Upper lobe of left lung (tissue), 6 donors: ENCODE measurements at places on chromosomes 12 and 14. TPM values are rescaled to one million over a fixed set of nuclear protein-coding genes. Genes with fewer than 3 reads are reported as not detected.

DNA sequence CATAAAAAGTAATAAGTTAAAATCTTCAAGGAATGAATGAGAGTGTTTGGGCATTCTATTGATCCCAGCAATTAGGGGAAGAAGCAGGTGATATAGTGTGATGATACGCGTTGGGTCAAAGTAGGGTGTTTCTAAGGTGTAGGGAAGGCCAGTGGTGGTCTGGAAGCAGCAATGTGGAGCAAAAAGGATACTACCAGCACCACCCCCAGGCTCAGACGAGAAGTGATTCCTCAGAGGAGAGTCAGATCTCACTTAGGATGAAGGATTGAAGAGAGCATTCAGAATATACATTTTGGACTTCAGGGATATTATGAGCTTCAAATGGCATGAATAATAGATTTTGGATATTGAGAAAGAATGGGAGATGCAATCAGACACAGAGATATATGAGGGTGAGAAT lies 497.6 kb downstream of the RMST start:
- H3K27ac ChIP-seq: no peak overlapping the region
- no peaks in the 10 kb centered on the region for H3K4me1 ChIP-seq
- H3K27me3 ChIP-seq: no peaks in the 10 kb centered on the region
- no peak for DNase-seq
- no peak overlapping the region for H3K4me3 ChIP-seq

DNA sequence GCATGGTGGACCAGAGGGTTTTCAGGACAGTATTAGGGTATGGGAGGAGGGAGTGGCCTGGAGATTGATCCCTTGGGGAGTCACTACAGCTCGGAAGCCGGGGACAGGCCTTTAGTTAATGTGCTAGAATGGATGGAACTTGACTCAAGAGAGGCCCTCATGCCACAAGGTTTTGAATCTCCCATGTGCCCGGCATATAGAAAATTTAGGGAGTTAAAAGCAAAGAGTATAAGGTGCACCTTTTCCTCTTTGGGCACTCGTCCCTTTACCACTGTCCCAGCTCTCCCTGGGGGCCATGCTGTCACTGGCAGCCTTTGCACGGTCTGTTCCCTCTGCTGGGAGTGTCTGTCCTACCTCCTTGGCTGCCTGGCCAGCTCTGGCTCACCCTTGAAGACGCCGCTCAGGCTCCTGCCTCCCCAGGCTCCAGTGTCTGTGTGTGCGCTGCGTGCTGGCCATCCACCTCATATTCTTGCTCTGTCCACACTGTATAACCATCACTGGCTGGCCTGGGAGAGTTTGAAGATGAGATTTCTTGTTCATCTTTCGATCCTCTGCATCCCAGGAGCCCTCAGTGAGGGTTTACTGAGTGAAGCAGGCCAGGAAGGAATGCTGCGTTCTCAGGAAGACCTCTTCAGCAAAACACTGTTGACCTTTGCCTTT lies 161.3 kb downstream of the ZFP36L1 start:
- peaks cover 36% of the 10 kb centered on the region for H3K4me1 ChIP-seq
- no peak for DNase-seq
- no peaks in the 10 kb centered on the region for H3K36me3 ChIP-seq
- H3K27me3 ChIP-seq: no peaks in the 10 kb centered on the region
- H3K4me3 ChIP-seq: no peak overlapping the region

- no peak for DNase-seq
- no peaks in the 10 kb centered on the region for H3K27me3 ChIP-seq
- no peak overlapping the region for H3K4me3 ChIP-seq
- peaks cover 6% of the 10 kb centered on the region for H3K36me3 ChIP-seq
- no peaks in the 10 kb centered on the region for H3K4me1 ChIP-seq
Measured at GRCh38 chr14:100474196-100474595, 113.0 kb downstream of the BEGAIN start.

DNA sequence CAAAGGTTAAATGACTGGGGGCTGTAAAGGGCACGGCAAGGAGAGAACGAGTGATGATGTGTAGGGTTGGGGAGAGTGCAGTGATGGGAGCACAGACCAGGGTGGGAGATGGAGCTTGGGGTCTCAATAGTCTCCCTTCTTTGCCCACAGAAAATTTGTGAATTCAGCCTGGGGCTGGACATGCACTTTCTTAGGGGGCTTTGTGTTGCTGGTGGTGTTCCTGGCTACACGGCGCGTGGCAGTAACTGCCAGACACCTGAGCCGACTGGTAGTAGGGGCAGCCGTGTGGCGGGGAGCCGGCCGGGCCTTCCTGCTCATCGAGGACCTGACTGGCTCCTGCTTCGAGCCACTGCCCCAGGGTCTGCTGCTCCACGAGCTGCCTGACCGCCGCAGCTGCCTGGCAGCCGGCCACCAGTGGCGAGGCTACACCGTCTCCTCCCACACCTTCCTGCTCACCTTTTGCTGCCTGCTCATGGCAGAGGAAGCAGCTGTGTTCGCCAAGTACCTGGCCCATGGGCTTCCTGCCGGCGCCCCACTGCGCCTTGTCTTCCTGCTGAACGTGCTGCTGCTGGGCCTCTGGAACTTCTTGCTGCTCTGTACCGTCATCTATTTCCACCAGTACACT lies 1.7 kb downstream of the FITM1 start:
- peak overlapping the region; percentile 77 for H3K27ac ChIP-seq
- DNase-seq: peak; percentile 84
- peaks cover 18% of the 10 kb centered on the region for H3K4me1 ChIP-seq

DNA sequence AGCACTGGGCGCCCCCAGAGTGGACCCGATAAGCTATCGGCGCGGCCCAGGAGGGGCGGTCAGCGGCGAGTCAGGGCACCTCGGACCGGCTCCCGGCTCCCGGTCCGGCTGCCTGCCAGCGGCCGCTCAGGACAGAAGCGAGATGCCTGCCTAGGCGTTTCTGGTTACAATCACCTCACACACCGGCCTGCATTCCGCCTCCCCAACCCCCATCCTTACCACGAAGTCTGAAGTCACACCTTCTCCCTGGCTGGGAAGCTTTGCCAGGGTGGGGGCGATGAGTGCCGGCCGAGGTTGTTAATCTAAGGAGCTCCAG lies 42.6 kb upstream of the TBX5 start:
- H3K27me3 ChIP-seq: peaks cover 1% of the 10 kb centered on the region
- no peak for DNase-seq
- H3K27ac ChIP-seq: no peak overlapping the region
- H3K4me1 ChIP-seq: no peaks in the 10 kb centered on the region
- no peak overlapping the region for H3K4me3 ChIP-seq

GRCh38 chr14:62079038-62079437 lies 316.8 kb downstream of the SNAPC1 start:
- H3K27ac ChIP-seq: no peak overlapping the region
- H3K36me3 ChIP-seq: no peaks in the 10 kb centered on the region
- H3K4me1 ChIP-seq: no peaks in the 10 kb centered on the region
- no peaks in the 10 kb centered on the region for H3K27me3 ChIP-seq
- H3K4me3 ChIP-seq: no peak overlapping the region
- no peak for DNase-seq

DNA sequence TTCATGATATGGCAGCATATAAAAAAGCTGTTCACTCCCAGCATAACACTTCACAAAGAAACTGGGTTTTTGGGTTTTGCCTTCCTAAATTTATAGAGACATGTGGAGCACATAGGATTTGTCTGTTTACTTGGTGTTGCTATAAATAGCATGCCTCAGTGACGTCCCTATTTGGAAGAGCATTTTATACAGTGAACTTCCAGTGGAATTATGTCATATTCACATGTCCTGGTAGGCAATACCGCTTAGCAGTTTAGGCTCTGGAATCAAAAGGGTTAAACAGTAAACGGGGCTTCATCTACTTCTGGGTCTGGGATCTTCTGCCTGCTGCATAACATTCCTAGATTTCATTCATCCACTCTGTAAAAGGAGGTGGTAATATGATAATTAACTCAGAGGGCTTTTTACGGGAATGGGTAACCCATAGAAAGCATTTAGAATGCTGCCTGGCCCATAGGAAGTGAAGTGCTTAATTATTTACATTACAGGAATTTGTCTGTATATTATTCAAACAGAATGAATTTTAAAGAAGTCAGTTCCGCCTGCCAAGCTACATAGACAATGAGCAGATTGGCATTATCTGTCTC lies 396.1 kb downstream of the TMTC2 start:
- no peaks in the 10 kb centered on the region for H3K4me1 ChIP-seq
- no peaks in the 10 kb centered on the region for H3K27me3 ChIP-seq
- H3K36me3 ChIP-seq: no peaks in the 10 kb centered on the region
- no peak for DNase-seq

- H3K4me1 ChIP-seq: no peaks in the 10 kb centered on the region
- H3K27ac ChIP-seq: no peak overlapping the region
- H3K27me3 ChIP-seq: no peaks in the 10 kb centered on the region
- peaks cover 56% of the 10 kb centered on the region for H3K36me3 ChIP-seq
- H3K4me3 ChIP-seq: no peak overlapping the region
- DNase-seq: no peak
Measured at GRCh38 chr12:133106253-133106652, 23.8 kb downstream of the ZNF891 start.

GRCh38 chr14:78950649-78951048 lies 780.5 kb downstream of the NRXN3 start:
- no peak overlapping the region for H3K4me3 ChIP-seq
- no peaks in the 10 kb centered on the region for H3K4me1 ChIP-seq

DNA sequence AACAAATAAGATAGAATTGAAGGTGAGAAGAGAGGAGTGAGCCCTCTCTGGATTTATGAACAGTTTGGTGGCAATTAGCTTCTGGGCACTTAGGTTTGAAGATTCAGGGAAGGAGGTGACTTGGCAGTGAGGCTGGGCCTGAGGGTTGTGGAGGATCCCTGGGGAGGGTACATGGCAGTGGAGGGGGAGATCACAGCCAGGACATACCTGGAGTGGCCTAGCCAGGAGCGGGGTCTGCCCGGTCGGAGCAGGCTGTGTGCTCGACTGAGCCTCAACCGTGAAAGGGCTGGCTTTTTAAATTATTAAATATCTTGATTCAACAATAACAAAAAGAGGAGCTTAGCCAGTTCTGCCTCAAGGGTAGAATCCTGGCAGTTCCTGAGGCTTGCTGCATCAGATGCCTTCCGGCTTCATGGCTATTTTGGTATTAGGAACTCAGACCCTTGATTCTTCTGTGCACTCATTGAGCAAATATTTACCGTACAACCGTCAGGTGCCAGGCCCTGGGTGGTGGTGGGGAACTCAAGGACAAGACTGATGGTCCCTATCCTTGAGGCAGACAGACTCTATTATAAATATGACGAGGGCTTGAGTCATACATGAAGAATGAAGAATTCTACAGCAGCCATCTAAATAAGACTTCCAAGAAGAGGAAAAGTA lies 73.4 kb downstream of the SPTB start:
- peak; percentile 54 for DNase-seq
- H3K4me3 ChIP-seq: no peak overlapping the region
- H3K27me3 ChIP-seq: no peaks in the 10 kb centered on the region
- H3K36me3 ChIP-seq: no peaks in the 10 kb centered on the region
- peak overlapping the region; percentile 13 for H3K27ac ChIP-seq

DNA sequence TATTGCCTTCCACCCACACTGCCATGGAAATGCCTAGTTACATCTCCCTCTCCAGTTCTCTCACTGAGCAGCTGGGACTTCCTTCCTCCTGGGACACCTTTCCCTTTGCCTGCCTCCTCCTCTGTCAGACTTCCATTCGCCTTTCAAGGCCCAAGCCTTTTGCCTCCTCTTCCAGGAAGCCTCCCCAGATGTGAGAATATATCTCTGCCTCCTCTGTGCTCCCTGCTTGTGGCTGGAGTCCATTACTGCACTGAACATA lies 3.1 kb downstream of the IFI27L2 start:
- peaks cover 14% of the 10 kb centered on the region for H3K4me1 ChIP-seq
- no peaks in the 10 kb centered on the region for H3K36me3 ChIP-seq
- H3K4me3 ChIP-seq: no peak overlapping the region
- DNase-seq: no peak

GRCh38 chr12:4273652-4274395 lies at the start of gene CCND2:
TSS of gene CCND2 (plus strand) at chr12:4273762. CDS start at chr12:4274041, 279 bp downstream.
- peak within 1 kb of the TSS; percentile 85 for H3K27ac ChIP-seq
- peak; percentile 87 for DNase-seq
- peak within 1 kb of the TSS; percentile 62 for H3K4me3 ChIP-seq
- H3K4me1 ChIP-seq: peaks cover 75% of the 10 kb centered on the region
- H3K27me3 ChIP-seq: peaks cover 1% of the 10 kb centered on the region
- H3K36me3 ChIP-seq: no peaks in the 10 kb centered on the region

Gene CLEC4D
- 3.0 TPM for total RNA-seq

Gene ALG10
- 4.2 TPM for total RNA-seq

Gene COQ10A
- 19.9 TPM for total RNA-seq

Gene RDH16
- 0.46 TPM for total RNA-seq

Gene INF2
- total RNA-seq: 143 TPM
